ENCODE measurements at places on chromosomes 4 and X. TPM values are rescaled to one million over a fixed set of nuclear protein-coding genes. Genes with fewer than 3 reads are reported as not detected.

- no peak for DNase-seq
These were observed 3.6 kb upstream of the FATE1 start for GRCh38 chrX:151712253-151712652.

DNA sequence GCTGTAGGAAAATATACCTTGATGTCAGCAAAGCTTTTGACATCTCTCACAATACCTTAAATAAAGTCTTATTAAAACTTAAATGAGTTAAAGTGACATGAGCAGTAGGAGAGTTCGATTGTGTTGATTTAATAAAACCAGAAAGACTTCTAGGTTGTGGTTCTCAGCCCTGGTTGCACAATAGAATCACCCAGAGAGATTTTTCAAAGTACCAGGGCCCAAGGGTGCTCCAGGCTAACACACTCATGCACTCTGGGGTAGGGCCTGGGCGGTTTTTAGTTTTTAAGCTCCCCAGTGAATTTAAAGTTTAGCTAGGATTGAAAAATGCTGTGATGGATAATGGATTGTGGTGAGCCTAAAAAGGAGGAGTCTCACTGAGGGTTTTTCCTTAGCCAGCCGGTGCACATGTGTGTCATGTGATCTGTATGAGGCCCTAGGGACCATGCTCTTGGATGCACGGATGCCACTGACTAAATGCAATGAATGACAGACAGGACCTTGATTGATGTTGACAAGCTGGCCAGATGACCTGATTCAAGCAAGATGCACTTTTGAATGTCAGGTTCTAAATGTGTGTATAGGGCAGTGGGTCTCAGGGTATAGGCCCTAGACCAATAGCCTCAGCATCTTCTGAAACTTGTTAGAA lies 185.0 kb downstream of the PTTG2 start:
- DNase-seq = no peak

Gene XPNPEP2
- polyA plus RNA-seq = 0.31 TPM

GRCh38 chrX:50204364-50204899 lies at the start of gene CCNB3:
CCNB3 (plus strand) TSS chrX:50204765; CDS start chrX:50285164, 80,399 bp downstream.
- peak; percentile 67 for DNase-seq

Gene CYBB
- 81.2 TPM for polyA plus RNA-seq

DNA sequence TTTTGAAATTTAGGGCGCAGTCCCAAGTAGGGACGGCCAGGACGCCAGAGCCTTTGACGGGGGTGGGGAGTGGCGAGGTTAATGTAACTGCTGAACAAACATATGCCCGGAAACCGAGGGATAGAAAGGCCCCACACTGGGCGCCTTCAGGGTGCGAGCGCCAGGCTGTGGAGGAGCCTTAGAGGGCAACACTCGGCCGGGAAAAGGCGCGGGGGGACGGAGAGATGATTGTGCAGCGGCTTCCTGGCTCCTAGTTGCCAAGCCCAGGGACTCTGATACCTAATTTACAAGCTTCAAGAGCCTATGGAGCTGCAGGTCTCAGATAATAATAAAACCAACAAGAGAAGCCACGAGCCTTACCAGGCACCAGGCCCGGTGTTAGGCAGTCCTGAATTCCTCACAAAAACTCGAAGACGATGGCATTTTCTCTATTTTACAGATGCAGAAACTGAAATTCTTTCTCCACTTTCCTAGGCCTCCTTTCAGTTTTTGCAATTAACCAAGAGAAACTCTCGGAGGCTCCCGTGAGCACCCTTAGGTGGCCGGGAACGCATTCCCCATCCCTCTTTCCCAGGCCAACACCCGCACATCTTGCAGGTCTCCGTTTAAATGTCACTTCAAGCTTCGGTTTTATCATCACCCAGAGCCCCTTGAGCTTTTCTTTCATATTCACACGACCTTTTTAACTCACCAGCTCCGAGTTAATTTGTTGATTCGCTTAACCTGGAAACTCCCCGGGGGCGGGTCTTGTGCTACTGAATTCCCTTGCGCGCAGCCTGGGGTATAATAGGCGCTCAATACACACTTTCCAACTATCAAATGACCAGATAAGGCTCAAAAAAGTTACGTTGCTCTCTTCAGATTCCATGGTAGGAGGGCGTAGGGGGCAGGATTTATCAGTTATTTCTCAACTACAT lies 6.4 kb upstream of the GSX2 start:
- DNase-seq = no peak

DNA sequence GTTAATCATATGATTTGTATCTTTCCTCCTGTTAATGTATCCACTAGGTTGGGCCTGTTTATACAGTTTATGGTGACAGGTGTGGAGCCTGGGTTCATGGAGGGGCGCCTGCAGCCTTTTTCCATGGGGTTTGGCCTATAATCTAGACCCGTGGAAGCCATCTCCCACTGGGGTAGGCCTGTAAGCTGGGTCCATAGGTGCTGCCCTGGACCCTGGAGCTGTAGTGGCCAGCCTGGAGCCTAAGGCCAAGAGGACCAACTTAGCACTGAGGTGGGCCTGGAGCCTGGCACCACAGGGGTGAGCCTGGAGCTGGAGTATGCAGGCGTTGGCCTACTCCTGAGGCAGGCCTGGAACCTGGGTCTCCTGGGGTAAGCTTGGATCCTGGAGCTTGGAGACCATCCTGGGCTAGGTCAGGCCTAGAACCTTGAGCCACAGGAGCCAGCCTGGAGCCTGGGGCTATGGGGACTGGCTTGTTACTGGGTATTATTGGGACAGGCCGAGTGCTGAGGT lies 249.4 kb upstream of the HTR2C start:
- no peak for DNase-seq

DNA sequence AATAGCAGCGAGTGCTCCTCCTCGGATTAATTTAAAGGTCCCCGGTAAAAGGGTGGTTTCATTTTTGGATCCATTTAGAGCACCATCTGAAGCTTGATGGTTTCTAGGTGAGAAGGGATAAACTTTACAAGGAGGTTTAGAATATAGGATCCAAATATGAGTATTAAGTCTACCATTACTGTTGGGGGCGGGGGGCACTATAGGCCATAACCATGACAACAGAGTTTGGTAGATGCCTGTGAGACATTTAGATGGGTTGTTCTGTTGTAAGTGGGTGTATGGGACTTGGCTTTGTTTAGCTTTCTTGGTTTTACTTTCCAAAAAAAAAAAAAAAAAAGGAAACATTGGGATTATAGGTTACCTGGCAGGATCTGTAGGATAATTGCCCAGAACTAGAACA lies 92.7 kb downstream of the TENT5D start:
- DNase-seq = no peak

Gene MAP3K15
- not detected for polyA plus RNA-seq
